ENCODE measurements at places on chromosomes 2 and 18.

- no peaks in the 10 kb centered on the region for H3K27me3 ChIP-seq
- H3K4me3 ChIP-seq: no peak overlapping the region
- H3K4me1 ChIP-seq: peaks cover under 1% of the 10 kb centered on the region
- DNase-seq: no peak
- H3K36me3 ChIP-seq: no peaks in the 10 kb centered on the region
Observed at GRCh38 chr2:119350311-119350998, 16.2 kb downstream of the C2orf76 start.

DNA sequence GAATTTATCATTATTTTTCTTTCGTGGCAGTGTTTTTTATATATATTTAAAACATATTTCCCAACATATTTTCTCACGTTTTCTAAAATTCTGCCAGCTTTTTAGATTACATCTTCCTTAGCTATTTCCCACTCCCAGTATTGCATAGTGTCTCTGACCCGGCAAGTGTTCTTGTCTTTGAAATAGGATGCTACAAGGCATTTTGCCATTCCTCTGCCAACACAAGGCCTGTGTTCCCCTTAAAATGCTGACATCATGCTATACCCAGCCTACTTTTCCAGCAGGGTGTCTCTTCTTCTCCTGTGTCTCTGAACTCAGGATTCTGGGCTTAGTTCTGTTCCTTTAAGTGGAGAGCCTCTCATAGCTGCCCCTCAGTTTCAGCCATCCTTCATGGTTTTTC, 115.2 kb downstream of the DIS3L2 start:
- no peak for DNase-seq
- no peak overlapping the region for H3K27ac ChIP-seq
- H3K4me1 ChIP-seq: peaks cover 54% of the 10 kb centered on the region
- no peaks in the 10 kb centered on the region for H3K27me3 ChIP-seq
- H3K4me3 ChIP-seq: no peak overlapping the region

GRCh38 chr2:119523383-119523951, 816 bp downstream of the SCTR start:
- H3K27ac ChIP-seq: no peak overlapping the region
- no peak for DNase-seq
- H3K4me3 ChIP-seq: no peak overlapping the region
- H3K4me1 ChIP-seq: no peaks in the 10 kb centered on the region
- H3K27me3 ChIP-seq: peaks cover 55% of the 10 kb centered on the region

DNA sequence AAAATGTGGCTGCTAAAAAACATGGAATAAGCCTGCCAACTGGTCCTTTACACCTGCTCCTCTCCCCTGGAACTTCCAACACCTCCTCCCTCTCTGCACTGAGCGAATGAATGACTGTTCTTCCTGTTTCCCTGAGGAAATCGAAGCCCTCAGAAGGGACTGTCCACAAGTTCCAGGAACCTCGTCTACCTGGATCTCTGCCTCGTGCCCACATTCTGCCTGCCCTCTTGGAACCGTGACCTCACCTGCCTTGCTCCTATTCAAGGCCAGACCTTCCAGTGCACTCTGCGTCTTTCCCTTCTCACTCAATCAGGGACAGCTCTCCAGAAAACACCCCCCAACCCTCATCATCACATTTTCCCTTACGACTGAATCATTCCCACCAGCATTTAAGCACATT, 4.4 kb upstream of the CAB39 start:
- H3K4me3 ChIP-seq: no peak overlapping the region
- H3K27me3 ChIP-seq: no peaks in the 10 kb centered on the region
- H3K27ac ChIP-seq: peak overlapping the region; percentile 29
- no peak for DNase-seq
- no peaks in the 10 kb centered on the region for H3K36me3 ChIP-seq

- H3K27ac ChIP-seq: no peak overlapping the region
- H3K4me3 ChIP-seq: no peak overlapping the region
- H3K4me1 ChIP-seq: peaks cover 11% of the 10 kb centered on the region
- no peaks in the 10 kb centered on the region for H3K27me3 ChIP-seq
- DNase-seq: no peak
Observed at GRCh38 chr2:28296904-28297303, 95.8 kb upstream of the FOSL2 start.

DNA sequence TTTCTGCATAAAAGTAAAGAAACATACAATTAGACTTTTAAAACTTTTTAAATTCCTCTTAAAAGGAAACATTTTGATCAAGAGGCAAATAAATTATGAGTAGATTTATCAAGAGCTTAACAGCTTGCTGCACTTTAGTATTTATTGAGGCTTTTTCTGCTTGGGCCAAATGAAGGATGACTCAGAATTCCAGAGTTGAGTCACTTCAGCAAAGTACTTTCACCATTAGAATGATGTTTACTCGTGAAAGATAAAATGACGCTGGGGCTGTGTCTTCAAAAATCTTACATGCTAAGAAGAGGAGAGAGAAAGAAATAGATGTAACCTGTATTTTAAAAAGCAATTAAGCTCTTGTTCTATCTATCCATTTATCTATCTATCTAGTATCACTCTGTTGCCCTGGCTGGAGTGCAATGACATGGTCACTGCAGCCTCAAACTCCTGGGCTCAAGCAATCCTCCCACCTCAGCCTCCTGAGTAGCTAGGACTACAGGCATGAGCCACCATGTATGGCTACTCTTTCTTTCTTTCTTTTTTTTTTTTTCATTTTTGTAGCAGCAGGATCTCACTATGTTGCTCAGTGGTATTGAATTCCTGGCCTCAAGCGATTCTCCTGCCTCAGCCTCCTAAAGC, 75.3 kb upstream of the RIOK3 start:
- H3K27me3 ChIP-seq: no peaks in the 10 kb centered on the region
- H3K27ac ChIP-seq: no peak overlapping the region
- no peaks in the 10 kb centered on the region for H3K36me3 ChIP-seq
- H3K4me1 ChIP-seq: peaks cover 11% of the 10 kb centered on the region

GRCh38 chr2:149627111-149627801, 39.7 kb upstream of the MMADHC start:
- DNase-seq: no peak
- H3K36me3 ChIP-seq: no peaks in the 10 kb centered on the region
- H3K4me3 ChIP-seq: no peak overlapping the region
- no peak overlapping the region for H3K27ac ChIP-seq
- H3K4me1 ChIP-seq: no peaks in the 10 kb centered on the region
- peaks cover 22% of the 10 kb centered on the region for H3K27me3 ChIP-seq

- H3K27ac ChIP-seq: no peak overlapping the region
- H3K36me3 ChIP-seq: no peaks in the 10 kb centered on the region
- no peaks in the 10 kb centered on the region for H3K27me3 ChIP-seq
- no peak for DNase-seq
Observed at GRCh38 chr2:39419282-39420223, 17.5 kb downstream of the MAP4K3 start.

GRCh38 chr18:10329101-10329500, 125.3 kb upstream of the APCDD1 start:
- peaks cover 5% of the 10 kb centered on the region for H3K27me3 ChIP-seq
- no peaks in the 10 kb centered on the region for H3K4me1 ChIP-seq
- H3K27ac ChIP-seq: no peak overlapping the region
- no peak overlapping the region for H3K4me3 ChIP-seq
- DNase-seq: no peak
- no peaks in the 10 kb centered on the region for H3K36me3 ChIP-seq

GRCh38 chr18:37778417-37779165, 213.0 kb upstream of the CELF4 start:
- no peaks in the 10 kb centered on the region for H3K36me3 ChIP-seq
- no peaks in the 10 kb centered on the region for H3K4me1 ChIP-seq
- no peaks in the 10 kb centered on the region for H3K27me3 ChIP-seq
- no peak overlapping the region for H3K4me3 ChIP-seq

DNA sequence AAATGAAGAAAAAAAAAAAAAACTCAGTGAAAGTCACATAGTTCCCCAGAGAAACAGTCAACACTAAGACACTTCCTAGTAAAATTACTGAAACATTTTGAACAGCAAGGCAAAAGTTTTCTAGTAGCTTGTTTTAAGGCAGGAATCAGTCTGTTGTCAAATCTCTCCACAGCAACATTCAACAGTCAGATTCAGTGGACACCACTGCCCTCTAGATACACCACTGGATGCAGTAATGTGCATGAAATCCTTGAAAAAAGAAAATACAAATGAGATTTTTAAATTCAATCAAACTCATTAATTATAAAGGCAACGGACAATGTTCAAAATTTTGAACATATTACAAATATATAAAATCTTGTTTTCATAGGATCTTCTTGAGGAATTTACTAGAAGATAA, 46.4 kb downstream of the GRB14 start:
- H3K27ac ChIP-seq: no peak overlapping the region
- H3K36me3 ChIP-seq: no peaks in the 10 kb centered on the region
- no peaks in the 10 kb centered on the region for H3K4me1 ChIP-seq
- H3K4me3 ChIP-seq: no peak overlapping the region

GRCh38 chr2:195343942-195344530, 313.0 kb upstream of the SLC39A10 start:
- H3K4me3 ChIP-seq: no peak overlapping the region
- no peak for DNase-seq
- H3K4me1 ChIP-seq: peaks cover 5% of the 10 kb centered on the region
- no peaks in the 10 kb centered on the region for H3K27me3 ChIP-seq
- no peak overlapping the region for H3K27ac ChIP-seq
- H3K36me3 ChIP-seq: no peaks in the 10 kb centered on the region

DNA sequence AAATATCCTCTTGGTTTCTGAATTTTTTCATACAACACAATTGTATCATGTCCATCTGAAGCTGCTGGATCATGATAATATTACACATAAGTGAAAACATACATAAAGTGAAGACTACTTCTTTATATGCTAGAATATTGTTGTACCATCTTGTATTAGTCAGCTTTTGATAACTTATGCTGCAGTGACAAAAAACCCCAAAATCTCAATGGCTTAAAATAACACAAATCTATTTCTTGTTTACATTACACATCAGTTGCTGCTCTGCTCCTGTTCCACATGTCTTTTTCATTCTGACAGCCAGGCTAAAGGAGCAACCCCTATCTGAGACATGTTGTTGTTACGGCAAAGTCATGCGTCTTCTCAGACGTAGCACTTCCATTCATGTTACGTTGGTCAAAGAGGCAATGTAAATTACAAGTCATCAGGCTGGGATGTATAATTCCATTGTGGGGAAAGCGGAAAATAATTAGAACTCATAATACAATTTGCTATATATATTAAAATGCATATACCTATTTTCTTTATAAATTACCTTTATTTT, 5.8 kb downstream of the TMSB10 start:
- no peak overlapping the region for H3K27ac ChIP-seq
- peaks cover 41% of the 10 kb centered on the region for H3K4me1 ChIP-seq
- no peak for DNase-seq
- no peak overlapping the region for H3K4me3 ChIP-seq
- H3K27me3 ChIP-seq: no peaks in the 10 kb centered on the region
- peaks cover 28% of the 10 kb centered on the region for H3K36me3 ChIP-seq

DNA sequence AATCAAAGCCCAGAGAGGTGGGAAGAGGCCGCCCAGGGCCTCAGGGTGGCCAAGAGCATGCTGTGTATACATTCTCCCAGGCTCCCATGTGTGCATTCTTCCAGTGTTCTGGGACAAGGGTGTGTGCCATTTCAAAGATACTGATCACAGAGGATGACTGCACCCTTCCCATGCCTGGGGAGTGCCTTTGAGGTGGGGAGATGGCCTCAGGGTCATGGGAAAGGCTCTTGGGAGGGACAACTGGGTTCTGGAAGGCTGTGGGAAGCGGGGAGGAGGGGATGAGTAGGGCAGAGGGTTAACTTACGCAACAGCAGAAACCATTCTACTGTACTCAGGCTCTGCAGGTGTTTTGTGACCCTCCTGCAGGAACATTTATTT, 40.9 kb downstream of the KLHL29 start:
- H3K36me3 ChIP-seq: no peaks in the 10 kb centered on the region
- H3K4me3 ChIP-seq: no peak overlapping the region
- DNase-seq: no peak
- no peaks in the 10 kb centered on the region for H3K27me3 ChIP-seq
- no peaks in the 10 kb centered on the region for H3K4me1 ChIP-seq

DNA sequence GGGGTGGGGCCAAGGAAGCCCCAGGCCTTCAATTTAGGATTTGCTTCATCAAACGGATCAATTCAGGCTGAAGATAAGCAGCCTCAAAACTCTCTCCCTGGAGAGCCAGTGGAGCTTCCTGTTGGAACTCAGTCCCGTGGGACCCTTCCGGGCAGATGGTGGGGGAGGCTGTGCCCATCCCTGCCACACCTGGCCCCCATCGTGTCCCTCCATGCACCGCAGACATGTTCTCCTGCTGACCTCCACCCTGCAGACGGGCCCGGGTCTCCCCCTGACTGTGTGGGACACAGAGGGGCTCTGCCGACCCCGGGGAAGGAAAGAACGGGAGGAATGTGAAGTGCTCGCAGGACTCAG, 144.2 kb downstream of the TPO start:
- peaks cover 5% of the 10 kb centered on the region for H3K4me1 ChIP-seq
- H3K27me3 ChIP-seq: peaks cover 10% of the 10 kb centered on the region
- no peak overlapping the region for H3K27ac ChIP-seq
- H3K4me3 ChIP-seq: no peak overlapping the region

Measured in natural killer cell treated with Interleukin-12 subunit alpha and Interleukin-12 subunit beta and Interleukin-15 and Interleukin-18, amount 100 ng/mL, for 72 hours (primary cell).